ENCODE measurements at places on chromosomes 5 and 9.

GRCh38 chr5:11363631-11364178 lies 540.5 kb downstream of the CTNND2 start:
- DNase-seq: no peak

DNA sequence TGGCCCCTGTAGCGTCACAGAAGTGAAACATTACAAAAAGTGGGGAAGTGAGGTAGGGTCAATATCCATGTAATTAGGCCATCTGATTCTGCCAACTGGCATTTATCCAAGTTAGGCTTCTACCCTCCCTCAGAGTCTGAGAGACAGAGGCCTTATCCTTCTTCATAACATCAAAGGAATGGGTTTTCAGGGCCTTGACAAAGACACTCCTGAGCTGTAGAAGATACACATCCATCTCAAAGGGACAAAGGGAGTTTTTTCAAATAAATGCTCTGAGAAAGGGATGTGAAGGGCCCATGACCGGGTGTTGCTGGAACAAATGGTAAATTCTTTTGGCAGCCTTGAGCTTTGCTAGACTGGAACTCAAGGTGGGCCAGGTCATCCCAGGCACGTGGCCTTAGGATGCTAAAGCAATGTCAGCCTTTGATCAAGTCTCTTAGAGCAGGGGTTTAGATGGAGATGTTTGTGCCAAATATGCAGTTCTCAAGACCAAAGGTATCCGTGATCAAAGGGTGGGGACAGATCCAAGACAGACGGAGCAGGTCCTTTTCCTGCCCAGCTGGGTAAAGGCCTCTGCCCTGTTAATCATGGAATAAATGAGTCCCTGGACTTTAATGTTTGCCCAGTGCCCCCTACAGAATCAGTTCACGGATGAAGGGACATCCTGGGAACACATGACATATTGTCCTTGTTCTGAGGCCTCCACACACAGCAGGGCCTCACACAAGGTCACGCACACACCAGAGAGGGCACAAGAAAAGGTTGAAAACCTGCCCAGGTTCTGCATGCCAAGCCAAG lies 10.0 kb upstream of the FAM169A start:
- DNase-seq: no peak

DNA sequence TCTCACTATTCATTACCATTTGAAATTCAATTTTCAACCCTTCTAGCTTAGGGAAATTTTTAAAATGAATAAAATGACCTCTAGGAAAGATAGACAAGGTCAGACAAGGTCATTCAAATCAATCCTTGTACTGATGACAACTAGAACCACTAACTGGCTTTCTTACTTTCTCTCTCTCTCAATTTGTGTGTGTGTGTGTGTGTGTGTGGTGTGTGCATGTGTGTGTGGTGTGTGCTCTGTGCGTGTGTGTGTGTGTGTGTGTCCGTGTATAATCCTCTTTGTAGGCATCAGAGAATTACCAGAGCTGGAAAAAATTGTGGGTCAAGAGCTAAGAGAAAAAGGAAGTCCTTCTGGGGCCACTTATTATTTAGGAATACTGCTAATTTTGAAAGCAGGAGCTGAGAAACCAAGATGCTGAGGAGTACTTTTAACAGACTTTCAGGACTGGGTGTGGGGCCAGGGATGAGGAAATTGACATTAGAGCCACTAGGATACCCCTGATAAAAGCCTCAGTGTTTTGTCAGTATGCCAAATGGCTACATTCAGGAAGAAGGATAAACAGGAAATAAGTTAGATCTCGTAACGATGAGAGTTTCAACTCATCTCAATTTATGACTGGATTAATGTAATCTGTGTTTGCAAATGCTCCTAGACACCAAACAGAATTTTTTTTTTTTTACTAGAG lies 723.3 kb downstream of the CETN3 start:
- no peak for DNase-seq

GRCh38 chr9:107881626-107882300 lies 392.2 kb upstream of the KLF4 start:
- DNase-seq: no peak

DNA sequence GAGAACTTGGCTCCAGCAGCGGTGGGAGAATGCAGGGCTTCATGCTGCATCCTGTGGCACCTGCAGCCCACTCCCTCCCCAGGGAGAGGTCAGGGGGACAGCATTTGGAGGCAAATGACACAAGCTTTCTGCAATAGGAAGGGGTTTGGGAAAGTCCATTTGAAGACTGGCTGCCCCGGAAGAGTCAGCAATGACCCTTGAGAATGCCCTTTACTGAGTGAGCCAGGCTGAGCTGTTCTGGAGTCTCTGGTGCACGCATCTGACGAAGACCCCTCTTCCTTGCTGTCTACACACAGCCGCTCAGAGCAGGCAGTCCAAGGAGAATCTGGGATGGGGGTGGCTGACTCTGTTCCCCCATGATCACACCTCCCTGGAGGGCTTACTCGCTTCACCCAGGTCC lies 5.5 kb upstream of the NXNL2 start:
- DNase-seq: no peak

- DNase-seq: no peak
Measured at GRCh38 chr5:127012916-127013315, 17.4 kb downstream of the MARCHF3 start.

DNA sequence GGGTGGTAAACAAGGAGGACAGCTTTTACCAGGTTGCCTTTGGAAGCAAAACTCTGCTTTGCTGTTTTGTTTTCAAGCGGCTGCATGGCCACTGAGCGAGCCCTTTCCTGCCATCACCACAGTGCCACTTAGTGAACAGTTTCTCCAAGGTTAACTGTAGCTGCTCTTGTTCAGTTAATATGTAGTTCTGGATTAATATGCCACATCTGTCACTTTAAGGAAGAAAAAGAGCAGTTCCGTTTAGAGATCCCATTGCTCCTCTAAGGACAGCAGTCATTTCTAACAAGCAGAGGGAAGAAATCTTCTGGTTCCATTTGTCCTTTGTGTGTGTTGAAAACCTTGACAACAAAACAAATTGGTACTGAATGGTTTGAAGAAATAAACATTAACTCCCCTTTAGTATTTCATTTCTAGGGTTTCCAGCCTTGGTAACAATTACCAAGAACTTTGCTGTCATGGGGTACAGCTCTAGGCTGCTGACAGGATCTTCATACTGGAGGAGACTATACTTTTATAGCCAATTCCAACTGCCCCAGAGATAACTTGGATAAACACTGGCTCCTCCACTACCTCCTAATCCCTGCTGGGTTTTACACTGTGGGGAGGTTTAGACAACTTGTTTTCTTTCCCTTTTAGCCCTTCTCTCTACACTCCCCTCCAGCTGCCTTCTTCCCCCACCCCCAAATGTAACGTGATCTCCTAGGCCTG lies 10.3 kb upstream of the ABL1 start:
- no peak for DNase-seq
